SW480 (cell line): ENCODE measurements at places on chromosomes 1 and 21.
A peak's percentile ranks its signal among the peaks of the same experiment; 100 is the strongest.

GRCh38 chr1:218643926-218644325, 298.8 kb downstream of the TGFB2 start:
- no peak for DNase-seq

DNA sequence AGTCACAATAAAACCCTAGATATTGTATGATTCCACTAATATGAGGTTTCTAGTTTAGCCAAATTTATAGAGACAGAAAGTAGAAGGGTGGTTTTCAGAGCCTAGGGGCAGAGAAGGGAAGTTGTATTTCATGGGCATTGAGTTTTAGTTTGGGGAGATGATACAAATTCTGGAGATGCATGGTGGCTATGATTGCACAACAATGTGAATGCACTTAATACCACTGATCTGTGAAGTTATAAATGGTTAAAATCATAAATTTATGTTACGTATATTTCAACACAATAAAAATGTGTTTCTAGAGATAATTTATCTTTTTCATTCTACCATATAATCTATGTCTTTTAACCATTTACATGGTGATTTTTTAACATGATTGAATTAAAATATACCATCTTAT, 779.3 kb upstream of the BRINP3 start:
- DNase-seq = no peak

DNA sequence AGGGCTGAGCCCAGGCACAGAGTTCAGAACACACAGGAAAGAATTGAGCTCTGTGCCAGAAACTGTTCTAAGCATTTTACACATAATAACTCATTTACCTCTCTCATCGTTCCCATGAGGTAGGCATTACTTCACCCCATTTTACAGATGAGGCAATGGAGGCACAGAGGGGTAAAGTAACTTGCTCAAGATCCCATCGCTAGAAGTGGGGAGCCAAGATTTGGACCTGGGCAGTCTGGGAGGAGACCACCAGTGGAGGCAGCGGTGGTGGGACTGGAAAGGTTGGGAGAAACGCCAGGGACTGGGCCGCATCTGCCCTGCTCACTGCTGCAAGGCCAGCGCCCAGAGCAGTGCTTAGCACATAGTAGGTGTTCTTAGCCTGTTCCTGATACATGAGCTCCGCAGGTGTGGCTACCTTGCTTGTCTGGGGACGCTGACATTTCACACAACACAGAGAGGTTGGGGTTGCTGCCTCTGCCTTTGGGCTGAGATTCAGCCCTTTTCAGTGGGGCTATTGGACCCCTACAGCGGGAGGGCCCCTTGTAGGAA, 27.8 kb upstream of the EPS8L3 start:
- no peak for DNase-seq

GRCh38 chr21:41578716-41579115, 70.8 kb upstream of the TMPRSS2 start:
- peak; percentile 21 for DNase-seq

- DNase-seq = no peak
Measured at GRCh38 chr1:7444363-7444762, 326.7 kb upstream of the VAMP3 start.
